Fibroblast of villous mesenchyme (primary cell): ENCODE measurements at places on chromosomes 7 and 10. TPM values are rescaled to one million over a fixed set of nuclear protein-coding genes. Genes with fewer than 3 reads are reported as not detected.

The HHEX gene
- 0.43 and 1.3 TPM in 2 replicates for total RNA-seq

- DNase-seq = peak; percentile 100
Measured at GRCh38 chr7:151428378-151429236, 11.3 kb downstream of the CRYGN start.

DNA sequence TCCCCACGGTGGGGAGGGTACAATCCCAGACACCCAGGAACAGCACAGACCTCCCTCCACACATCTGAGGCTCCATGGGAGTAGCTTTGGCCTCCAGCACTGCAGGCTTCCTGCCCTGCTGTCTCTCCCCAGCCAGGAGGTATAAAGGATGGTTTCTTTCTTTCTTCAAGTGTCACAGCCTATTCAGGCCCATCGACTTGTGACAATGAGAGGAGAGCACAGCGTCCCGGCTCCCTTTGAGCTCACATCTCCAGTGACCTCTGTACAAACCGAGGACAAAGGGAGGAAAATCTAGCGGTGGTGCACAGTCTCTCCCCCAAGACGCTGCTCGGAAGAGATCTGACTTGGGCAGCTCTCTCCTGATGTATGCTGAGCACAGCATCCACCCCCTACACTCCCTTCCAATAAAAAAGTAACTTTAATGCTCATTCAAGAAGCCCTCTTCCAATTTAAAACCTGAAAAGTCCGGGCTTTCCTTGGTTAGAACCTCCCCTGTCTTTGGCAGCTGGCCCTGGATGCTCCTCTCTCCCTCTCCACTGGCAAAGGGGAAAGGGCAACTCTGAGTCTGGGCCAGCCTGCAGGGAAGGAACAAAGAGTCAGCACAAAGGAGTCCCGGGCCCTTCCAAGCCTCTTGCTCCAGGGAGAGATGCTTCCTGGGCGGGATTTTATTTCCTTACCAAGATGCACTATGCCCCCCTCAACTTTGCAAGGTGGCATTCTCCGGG lies 18.0 kb downstream of the CHST15 start:
- DNase-seq = peak; percentile 9

DNA sequence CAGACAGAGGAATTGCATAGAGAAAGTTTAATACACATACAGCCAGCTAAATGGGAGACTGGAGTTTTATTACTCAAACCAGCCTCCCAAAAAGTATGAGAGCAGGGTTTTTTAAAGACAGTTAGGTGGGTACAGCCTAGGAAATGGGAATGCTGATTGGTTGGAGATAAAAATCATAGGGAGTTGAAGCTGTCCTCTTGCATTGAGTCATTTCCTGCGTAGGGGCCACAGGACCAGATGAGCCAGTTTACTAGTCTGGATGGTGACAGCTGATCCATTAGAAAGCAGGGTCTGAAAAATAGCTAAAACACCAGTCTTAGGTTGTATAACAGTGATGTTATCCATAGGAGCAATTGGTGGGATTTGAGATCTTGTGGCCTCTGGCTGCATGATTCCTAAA lies 76.1 kb upstream of the POM121L12 start:
- DNase-seq = peak; percentile 59

- DNase-seq = no peak
Measured at GRCh38 chr7:74604326-74605020, 53.0 kb upstream of the GTF2I start.
